ENCODE measurements at places on chromosomes 5 and 9.

GRCh38 chr5:33806738-33807442 is 84.9 kb downstream of the ADAMTS12 start:
- DNase-seq = no peak

GRCh38 chr5:14231156-14231555 is 88.0 kb downstream of the TRIO start:
- DNase-seq = no peak

GRCh38 chr9:86695910-86696424 is 251.3 kb downstream of the GAS1 start:
- no peak for DNase-seq

DNA sequence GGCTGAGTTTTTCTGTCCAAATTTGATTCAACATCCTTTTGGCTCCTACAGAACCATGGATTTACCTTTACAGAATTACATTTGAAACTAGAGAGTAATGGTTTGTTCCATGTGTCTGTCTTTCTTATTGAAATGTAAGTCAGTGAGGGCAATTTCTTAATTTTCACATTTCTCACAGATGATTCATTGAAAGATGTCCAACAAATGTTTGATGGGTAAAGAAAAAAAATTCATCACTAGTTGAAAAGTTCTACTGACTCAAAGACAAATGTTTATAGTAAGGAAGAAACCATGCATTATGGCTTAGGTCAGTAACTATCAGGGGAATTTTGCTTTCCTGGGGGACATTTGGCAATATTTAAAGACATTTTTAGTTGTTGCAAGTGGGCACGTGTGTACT is 131.6 kb upstream of the TRPM3 start:
- no peak for DNase-seq

DNA sequence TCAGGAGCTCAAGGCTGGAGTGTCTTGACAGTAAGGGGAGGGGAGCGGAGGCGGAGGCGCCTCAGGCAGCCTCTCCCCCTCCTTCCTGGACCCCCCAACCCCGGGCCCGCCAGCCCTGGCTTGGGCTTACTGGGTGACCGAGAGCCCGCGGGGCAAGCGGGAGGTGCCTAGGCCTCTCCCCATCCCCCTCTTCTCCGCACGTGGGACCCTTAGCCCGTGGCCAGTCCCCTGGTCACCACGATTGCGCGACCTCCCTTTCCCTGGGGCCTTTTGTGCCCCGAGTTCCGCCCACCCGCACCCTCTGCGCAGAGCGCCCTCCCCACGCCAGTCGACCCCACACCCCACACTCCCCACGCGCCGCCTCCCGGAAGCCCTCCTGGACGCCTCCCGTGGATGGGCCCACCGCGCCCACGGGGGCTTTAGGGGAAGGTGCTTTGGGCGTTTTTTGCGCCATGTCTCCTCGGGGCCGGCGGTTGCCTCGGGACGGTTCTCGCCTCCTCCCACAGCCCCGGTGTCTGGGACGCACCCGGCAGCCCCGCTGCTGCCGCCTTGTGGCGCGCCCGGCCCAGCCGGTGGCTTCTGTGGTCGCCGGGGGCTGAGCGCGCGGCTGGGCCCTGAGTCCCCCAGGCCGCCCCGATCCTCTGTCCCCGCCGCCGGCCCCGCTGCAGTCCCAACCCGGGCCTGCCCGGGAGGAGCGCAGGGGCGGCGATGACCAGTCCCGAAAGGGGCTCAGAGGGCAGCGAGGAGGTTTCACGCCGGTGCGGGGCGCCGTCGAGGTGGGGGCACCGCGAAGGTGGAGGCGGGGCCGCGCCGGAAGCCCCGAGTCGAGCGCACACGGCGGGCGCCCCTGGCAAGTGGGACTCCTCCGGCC is 3.2 kb downstream of the TOR4A start:
- DNase-seq = no peak

GRCh38 chr5:72558383-72558782 is 51.2 kb upstream of the ZNF366 start:
- DNase-seq = no peak

- DNase-seq = no peak
These were observed 242.3 kb upstream of the NREP start for GRCh38 chr5:111999286-111999685.

Data from activated CD8-positive, alpha-beta memory T cell treated with anti-CD3 and anti-CD28 coated beads for 4 hours (primary cell).